ENCODE measurements at places on chromosomes 16 and 17.

- no peak for DNase-seq
Measured at GRCh38 chr17:13099926-13100325, 82.1 kb upstream of the ELAC2 start.

DNA sequence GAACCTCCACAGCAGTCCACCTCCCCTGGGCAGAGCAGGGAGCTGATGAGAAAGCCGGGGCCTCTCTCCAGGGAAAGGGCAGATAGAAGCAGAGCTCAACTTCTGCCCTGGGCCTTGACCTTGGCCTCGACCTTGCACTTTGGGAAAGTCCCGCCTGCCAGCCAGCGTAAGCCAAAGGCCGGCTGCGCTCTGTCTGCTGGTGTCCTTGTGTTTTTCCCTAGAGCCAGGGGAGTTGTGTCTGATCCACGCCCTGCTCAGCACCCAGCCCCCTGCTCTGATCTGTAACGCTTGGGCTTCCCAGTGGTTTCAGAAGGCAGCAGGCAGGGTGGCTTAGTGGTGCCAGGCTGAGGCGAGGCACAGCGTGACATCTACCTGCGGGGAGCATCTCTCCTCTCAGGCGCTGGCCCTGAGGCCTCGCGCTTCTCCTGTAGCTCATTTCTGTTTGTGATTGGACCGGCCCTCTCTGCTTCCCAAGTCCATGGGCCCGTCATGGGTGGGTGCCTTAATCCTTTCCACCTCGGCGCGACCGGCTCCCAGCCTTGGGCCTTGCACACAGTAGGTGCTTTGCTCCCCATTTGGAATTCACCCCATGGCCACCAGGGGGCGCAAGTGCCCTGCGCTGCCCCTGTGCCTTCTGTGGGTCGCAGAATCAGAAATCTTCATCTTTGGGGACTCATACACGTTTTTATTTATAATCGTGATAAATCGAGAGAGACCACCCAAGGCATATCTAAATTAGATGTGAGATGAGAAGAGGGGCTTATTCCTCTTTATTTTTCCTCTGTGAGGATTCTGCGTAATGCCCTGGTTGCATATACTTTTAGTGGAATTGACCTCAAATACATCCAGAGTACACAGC, 24.2 kb downstream of the SGSH start:
- DNase-seq = no peak

DNA sequence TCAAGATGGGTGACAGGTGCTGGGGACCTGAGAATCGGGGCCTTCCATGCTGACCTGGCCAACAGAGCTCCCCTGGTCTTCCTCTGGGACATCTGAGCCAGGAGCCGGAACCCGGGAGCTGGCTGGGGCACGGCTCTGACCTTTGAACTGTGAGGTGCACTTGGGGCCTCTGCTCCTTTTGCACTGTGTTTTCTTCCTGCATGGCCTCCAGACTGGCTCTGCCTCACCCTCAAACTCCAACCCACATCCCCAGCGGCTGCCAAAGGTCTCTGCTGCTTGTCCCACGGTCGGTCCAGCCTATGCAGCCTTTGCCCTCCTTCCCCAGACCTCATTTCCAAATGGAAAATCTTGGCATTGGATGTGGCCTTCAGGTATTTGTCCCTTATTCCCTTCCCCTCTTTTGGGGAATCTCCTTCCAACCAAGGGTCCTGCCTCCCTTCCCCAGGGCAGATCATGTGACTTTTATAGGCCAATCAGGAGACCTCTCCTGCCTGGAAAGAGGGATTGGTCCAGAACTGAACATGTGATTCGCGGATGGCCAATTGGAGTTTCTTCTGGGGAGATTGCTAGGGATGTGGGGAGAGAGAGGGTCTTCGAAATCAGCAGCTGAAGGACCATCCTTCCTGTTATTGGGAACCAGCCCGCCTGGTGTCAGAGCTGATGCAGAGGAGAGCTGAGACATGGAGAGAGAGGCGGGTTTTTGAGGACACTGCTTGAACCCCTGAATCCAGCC, 117.9 kb downstream of the CYLD start:
- no peak for DNase-seq

DNA sequence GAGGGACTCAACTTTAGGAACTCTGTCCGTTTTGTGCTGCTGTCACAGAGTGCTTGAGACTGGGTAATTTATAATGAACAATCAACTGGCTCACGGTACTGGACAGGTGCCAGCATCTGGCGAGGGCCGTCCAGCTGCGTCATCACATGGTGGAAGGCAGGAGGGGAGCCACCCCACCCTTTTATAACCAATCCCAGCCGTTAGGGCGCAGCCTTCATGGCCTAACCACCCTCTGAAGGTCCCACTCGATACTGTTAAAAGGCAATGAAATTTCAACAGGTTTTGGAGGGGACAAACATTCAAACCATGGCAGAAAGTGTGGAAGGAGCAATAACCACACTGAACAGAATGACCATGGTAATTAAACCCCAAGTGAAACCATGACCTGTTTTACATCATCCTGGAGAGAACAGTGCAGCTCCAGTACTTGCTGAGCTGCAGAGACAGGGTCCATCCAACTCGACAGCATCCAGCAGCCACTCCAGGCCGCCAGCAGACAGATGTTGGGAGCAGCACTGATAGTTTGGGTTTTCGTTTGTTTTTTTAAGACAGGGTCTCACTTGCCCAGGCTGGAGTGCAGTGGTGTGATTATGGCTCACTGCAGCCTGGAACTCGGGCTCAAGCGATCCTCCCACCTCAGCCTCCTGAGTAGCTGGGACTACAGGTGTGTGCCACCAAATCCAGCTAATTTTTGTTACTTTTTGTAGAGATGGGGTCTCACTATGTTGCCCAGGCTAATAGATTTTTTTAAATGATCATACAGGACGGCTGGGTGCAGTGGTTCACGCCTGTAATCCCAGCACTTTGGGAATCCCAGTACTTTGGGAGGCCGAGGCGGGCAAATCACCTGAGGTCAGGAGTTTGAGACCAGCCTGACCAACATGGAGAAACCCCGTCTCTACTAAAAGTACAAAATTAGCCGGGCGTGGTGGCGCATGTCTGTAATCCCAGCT, 11.0 kb downstream of the CHMP6 start:
- peak; percentile 67 for DNase-seq

DNA sequence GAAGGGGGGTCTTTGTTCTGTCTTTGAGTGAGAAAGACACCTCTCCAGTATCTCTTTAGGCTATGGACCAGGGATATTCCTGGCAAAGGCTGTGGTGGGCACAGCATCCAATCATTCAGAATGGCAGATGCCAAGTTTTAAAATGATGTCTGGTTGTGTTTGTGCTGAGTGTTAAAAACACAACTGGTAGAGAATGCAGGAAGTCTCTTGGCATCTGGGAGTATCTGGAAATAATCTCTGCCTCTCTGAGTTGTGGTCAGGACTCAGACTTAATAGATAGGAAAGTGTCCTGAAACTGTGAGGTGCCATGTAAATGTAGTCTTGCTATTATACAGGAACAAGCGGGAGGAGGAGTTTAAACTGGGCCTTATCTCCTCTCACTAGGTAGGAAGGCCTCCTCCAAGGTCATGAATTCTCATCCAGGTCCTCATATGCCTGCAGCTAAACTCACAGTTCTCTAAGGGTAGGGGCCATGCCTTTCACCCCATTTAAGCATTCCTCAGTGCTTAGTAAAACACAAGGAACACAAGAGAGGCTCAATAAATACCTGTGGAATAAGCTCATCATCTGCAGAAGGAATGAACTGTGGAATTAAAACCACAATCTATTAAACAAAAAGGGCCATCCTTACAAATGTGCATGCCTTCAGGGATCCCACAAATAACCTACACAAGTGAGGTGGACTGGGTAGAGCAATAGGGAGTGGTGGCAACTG, 317.6 kb downstream of the CBLN1 start:
- no peak for DNase-seq

DNA sequence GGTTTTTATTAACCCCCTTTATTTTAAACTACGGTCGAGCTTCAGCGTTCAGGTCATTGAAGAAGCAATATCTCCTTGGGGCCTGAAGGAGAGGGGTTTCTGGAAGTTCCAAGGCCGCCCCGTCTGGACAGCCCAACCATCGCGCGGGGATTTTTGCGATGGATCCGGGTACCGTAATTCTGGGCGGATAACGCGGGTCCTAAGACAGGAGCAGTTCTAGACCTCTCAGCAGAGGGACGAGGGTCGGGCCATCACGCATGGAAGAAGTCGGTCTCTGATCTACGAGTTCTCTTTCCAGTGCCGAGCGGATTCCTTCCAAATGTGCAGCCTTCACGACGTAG, 3.6 kb downstream of the BORCS6 start:
- DNase-seq = no peak

DNA sequence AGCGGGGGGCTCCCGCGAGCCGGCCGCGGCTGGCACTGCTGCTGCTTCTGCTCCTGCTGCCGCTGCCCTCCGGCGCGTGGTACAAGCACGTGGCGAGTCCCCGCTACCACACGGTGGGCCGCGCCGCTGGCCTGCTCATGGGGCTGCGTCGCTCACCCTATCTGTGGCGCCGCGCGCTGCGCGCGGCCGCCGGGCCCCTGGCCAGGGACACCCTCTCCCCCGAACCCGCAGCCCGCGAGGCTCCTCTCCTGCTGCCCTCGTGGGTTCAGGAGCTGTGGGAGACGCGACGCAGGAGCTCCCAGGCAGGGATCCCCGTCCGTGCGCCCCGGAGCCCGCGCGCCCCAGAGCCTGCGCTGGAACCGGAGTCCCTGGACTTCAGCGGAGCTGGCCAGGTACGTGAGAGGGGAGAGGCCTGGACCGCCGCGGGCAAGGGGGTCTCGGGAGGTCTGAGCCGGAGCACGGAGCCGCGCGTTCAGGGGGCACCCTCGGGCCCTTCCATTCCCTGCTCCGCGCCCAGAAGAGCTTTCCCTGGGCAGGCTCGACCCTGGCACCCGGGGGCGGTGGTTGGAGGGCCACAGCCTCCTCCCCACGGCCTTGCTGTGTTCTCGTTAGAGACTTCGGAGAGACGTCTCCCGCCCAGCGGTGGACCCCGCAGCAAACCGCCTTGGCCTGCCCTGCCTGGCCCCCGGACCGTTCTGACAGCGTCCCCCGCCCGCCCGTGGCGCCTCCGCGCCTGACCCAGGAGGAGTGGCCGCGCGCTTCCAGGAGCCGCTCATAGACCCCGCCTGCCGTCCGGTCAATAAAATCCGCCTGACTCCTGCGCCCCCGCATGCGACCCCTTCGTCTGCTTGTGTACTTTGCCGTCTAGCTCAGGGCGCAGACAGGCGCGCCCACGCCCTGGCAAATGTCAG, 591 bp downstream of the NPW start:
- no peak for DNase-seq

- no peak for DNase-seq
Measured at GRCh38 chr16:7629571-7629970, 296.9 kb downstream of the RBFOX1 start.

GRCh38 chr16:80663078-80663477, 122.3 kb downstream of the DYNLRB2 start:
- DNase-seq = no peak

- DNase-seq = no peak
Measured at GRCh38 chr17:47690121-47690520, 3.8 kb upstream of the TBKBP1 start.

- DNase-seq = no peak
Measured at GRCh38 chr16:55559933-55560516, 6.5 kb upstream of the CAPNS2 start.

DNA sequence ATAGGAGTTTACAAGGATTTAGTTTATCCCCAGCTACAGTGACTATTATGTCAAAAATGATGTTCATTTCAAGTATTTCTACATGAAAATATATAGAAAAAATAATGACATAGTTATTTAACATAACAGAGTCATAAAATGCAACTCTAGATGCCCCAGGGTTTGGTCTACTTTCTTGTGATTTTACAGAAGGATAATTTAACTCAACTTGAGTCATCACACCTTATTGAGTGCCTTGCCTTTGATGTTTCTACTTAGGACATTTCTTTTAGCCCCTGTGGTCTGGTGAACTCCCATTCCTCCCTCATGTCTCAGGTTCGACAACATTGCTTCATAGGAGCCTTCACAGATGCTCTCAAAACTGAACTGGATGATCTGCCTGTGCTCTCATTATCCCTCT, 2.0 kb downstream of the KRT20 start:
- DNase-seq = no peak

DNA sequence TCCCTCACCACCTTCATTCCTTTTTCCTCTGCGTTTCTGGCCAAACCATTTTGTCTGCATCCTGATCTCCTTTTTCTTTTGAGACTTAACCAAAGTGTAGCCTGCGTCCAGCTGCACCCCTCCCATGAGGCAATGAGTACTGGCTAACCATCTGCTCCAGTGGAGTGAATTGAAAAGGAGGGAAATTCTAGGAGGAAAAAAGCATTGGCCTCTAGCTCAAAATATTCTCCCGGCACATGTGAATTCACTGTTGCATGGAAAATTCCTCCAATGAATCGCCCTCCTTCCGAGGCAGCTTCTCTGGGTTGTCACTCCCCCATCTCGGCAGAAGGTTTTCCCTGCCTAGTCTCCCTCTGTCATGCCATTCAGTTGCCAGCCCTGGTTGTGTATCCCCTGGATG, 5.6 kb downstream of the RAP1GAP2 start:
- no peak for DNase-seq

DNA sequence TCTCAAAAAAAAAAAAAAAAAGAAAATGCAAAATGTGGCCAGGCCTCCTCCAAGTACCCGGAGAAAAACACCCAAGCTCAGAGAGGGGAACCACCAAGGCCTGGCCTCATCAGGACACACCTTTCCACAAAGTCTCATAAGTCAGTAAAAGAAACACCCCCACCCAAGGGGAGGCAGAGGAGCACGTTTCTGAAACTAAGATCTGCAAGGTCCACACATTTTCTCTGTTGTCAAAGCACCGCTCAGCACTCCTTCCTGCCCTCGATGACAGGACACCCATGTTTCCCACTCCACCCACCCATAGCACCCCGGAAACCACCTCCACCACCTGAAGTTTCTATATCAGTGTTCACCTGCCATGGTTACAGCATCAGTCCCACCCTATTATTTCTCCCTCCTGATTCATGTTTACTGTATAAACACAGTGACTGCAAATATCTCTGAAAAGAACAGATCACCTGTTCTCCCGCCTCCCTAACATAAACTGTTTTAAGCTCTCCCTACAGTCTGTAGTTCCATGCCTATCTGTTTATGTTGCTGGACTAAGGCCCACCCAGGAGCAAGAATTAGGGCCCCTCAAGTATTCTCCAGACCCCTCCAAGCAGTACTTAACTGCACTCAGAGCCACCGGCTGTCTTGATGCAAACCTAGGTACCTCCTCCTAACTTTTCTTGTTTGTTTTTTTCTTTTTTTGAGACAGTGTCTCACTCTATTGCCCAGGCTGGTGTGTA, 2.0 kb downstream of the CORO7 start:
- DNase-seq = no peak

GRCh38 chr17:33977729-33978514, 277.2 kb upstream of the CCL2 start:
- peak; percentile 53 for DNase-seq

DNA sequence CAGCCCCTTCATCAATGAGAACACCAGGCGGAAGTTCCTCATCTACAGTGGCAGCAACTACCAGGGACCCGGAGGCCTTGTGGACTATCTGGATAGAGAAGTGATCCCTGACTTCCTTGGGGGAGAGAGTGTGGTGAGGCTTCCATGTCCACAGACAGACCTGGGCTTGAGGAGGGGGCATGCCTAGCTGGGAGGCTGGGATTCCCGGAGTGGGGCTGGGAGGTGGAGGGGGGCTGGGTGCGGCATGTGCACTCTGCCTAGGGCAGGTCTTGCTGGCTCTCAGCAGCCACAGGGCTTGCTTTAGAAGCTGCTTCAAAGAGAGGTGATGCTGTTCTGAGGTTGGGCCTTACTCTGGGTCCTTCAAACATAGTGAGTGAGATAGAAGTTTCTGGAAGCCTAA, 27.8 kb downstream of the NAGPA start:
- DNase-seq = no peak

- DNase-seq = no peak
Measured at GRCh38 chr16:48558371-48558841, 51.6 kb downstream of the N4BP1 start.

- DNase-seq = peak; percentile 39
Measured at GRCh38 chr16:49608098-49608497, 234.5 kb downstream of the C16orf78 start.

- DNase-seq = no peak
Measured at GRCh38 chr16:78993346-78993745, 607.2 kb downstream of the MAF start.
